ENCODE measurements at places on chromosomes 1 and 21.

GRCh38 chr1:27368869-27369582 lies 2.3 kb upstream of the MAP3K6 start:
- no peak for DNase-seq

- DNase-seq = no peak
Measured at GRCh38 chr1:159089184-159089791, 12.7 kb upstream of the AIM2 start.

DNA sequence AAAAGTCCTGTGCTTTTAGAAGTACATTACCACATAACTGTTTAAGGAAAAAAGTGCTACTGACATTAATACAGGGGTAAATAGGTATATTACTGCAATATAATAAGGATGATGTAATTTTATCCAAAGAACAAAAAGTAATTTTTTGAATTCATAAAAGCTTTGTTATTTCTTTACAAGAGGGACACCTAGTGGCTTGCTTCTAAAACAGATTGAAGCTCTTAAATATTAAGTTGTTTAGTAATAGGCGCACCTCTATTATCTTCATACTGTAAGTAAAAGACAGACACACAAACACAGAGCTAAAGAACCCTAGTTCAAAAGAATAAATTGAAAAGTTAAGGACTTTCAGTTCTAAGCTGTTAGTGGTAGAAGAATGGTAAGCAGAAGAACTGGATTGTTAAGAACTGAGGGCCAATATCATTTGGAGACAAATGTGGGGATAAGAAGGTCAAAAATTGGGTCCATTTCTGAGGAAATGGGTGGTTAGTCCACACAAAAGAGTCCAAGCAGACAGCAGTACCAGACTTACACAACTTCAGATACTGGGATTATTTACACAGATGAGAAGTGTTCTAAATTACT lies 15.4 kb downstream of the ZNHIT6 start:
- DNase-seq = peak; percentile 17

DNA sequence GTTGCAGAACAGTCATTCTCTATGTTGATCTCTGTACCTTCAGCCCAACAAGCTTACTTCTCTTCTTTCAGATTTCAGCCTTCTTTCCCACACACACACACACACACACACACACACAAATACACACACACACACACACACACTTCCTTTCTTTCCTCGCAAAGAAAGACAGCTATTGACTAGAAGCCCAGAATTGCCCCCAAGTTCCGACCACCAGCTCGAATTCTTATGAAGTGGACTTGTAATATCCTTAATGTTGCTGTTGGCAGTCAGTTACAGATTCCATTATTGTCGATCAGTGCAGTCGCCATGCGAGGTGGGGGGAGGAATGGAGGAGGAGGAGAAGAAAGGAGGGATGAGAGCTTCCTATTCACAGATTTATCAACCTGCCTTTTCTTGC lies 125.5 kb downstream of the CLEC20A start:
- DNase-seq = no peak

DNA sequence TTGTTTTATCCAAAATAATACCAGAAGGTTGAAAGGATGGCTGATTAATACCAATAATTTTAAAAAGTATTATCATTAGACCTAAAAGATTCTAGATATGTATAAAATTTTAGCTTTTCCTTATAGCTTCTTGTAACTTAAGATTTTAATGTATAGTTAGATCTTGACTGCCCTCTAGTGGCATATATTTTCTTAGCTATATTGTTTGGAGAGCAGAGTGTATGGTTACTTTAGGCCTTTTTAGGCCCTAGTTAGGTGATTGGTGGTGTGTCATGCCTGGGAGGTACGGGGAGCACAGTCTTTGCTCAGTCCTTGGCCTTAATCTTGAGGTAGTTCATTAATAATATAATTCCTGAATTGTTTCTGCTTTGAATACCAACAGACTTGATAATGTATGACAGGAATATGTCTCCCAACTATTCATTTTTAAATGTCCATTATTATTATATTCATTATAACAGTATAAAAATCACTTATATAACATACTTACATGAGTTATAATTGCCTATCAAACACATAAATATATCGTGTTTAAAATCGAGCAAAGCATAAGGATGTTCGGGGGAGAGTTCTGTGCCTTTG lies 328.4 kb downstream of the ZP4 start:
- peak; percentile 41 for DNase-seq

- no peak for DNase-seq
Measured at GRCh38 chr1:7196036-7196911, 411.0 kb downstream of the CAMTA1 start.

GRCh38 chr1:205661429-205662134 lies 18.7 kb downstream of the SLC45A3 start:
- DNase-seq = no peak

- DNase-seq = no peak
Measured at GRCh38 chr1:245599371-245600174, 444.8 kb downstream of the KIF26B start.

GRCh38 chr1:203173011-203173555 lies 2.5 kb downstream of the MYBPH start:
- DNase-seq = no peak

DNA sequence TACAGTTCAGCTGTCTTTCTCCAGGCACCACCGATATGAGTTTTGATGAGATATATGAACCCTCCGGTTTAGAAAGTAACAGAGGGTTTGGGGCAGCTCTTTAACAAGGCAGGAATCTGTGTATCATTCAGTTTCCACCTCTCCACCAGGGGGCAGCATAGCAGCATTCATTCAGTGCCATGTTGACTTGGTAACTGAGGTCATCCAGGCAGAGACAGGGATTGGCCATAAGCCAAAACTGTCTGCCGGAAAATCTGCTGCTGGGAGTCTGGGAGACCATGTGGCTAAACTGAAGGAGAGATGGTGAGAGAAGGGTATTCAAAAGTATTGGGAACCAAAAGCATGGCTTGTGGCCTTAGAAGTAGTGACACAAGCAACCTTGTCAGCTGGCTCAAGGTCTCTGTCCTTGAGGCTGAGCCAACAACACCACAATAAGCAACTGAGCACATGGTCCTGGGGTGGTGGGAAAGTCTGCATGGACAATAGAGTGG lies 98.5 kb downstream of the LMX1A start:
- DNase-seq = peak; percentile 15

GRCh38 chr1:50453266-50453665 lies 30.0 kb upstream of the DMRTA2 start:
- no peak for DNase-seq

DNA sequence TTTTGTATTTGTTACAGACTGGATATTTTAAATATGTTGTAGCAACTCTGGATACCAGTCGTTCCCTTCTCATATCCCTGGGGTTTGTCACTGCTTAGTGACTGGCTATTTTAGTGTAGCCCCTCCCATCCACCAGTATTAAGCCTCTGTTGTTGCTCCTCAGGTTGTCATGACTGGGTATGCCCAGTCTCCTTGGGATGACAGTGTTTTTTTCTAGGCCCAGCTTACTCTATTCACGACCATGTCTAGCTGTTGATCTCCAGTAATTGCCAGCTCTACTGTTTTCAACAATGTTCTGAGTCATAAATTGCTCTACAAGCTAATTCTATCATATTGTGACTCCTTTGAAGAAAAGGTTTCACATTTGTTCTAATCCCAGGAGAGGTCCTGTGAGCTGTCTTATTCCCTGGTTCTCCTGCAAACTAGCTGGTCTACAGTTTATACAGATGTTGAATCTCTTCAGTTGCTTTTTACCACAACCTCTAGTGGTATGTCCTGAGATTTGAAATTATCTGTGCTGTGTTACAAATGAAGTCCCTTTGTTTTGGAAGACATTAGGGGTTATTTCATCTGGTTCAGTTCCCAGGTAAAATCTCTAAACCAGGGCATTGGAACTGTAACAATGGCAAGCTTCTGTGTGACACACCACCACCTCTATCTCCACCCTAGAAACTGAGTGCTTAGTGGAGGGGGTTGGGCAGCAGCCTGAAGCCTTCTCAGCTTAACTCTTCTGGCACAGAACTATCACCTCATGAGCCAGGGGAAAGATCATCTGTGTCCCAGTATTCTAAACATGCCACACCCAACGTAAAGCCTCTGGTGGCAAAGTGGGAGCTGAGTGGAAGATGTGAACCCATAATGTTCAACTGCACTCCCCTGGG lies 124.6 kb downstream of the TRIM33 start:
- DNase-seq = no peak

DNA sequence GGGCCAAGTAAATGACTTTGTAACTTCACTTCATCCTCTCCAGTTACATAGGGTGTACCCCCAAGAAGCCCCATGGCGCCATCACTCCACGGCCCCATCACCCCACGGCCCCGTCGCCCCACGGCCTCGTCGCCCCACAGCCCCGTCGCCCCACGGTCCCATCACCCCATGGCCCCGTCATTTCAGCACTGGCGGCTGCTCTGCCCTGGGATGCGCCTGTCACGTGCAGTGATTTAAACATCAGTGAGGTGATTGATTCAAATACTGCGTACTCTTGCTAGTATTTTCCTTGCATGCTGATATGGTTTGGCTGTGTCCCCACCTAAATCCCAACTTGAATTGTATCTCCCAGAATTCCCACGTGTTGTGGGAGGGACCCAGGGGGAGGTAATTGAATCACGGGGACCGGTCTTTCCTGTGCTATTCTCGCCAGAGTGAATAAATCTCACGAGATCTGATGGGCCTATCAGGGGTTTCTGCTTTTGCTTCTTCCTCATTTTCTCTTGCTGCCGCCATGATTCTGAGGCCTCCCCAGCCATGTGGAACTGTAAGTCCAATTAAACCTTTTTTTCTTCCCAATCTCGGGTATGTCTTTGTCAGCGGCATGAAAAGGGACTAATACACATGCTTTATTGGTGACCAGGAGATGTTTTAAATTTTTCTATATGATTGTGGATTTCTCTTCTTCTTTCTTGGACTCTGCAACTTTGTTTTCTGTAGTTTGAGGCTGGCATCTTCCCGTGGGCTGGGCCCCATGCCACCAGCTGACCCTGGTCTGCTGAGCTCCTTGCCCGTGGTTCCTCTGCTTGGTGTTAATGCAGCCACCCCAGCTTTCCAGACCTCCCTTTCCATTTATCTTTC lies 50.1 kb upstream of the PCBP3 start:
- DNase-seq = no peak

DNA sequence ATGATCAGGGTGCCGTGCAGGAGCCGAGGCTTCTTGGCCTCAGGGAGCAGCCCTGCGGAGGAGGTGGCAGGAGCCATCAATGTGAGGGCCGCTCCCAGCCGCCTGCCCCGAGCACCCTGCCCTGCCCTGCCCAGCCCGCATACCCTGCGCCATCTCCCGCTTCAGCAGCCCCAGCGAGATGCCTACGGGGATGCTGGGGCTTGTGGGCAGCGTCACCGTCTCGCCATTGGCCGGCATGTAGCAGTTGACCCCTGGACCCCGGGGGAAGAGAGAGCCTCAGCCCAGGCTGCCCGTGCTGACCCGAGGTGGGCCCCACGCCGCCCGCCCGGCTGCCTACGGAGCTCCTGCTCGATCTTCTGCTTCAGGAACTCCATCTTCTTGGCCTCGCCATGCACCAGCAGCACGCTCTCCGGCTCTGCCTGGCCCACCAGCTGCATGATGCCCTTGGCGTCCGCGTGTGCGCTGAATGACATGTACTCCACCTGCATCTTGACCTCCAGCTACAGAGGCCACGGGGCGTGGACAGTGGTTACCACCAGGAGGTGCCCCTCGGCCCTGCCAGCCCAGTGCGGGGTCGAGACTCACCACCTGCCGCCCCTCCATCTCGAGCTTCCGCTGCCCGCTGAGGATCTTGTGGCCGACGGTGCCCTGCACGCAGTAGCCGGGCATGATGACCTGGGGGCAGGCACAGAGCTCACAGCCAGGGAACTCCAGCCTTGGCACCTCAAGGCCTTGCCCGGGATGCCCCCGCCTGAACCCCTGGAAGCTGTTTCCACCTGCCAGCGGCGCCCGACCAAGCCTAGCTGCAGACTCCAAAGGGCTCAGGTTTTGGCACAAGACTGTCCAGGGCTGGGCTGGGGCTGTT lies 4.3 kb downstream of the PUSL1 start:
- DNase-seq = no peak

DNA sequence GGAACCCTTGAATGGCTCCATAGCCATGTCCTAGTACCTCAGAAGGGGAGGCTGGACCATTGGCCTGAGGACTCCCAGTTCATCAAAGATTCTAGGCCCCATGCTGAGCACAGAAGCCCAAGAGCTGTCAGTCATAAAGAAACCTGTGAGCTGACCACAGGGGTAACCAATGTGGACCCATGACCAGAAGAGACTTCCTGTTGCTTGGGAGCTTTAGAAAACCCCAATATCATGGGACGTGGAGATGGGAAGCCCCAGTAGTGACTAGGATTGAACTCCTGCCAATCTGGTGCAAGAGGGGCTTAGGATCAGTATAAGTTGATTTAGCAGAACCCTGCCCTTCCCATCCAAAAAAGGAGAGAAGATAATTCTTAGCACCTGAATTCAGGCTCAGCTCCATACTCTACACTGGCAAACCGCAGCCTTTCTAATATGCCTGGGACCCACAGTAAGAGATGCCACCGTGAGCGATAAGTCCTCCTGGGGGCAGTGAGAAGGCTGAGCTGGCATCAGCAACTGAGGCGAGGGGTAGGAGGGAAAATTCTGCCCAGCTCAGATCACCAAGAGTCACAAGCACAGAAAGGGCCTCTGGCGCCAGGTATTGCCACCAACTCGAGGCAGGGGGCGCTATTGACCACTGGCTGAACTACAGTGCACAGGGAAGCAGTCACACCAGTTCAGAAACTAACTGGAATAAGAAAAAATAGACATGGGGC lies 108.9 kb downstream of the CAPN8 start:
- DNase-seq = peak; percentile 37

Measured in HTR-8/SVneo (cell line).